ENCODE measurements at places on chromosomes 1 and 21.
A peak's percentile ranks its signal among the peaks of the same experiment; 100 is the strongest.

DNA sequence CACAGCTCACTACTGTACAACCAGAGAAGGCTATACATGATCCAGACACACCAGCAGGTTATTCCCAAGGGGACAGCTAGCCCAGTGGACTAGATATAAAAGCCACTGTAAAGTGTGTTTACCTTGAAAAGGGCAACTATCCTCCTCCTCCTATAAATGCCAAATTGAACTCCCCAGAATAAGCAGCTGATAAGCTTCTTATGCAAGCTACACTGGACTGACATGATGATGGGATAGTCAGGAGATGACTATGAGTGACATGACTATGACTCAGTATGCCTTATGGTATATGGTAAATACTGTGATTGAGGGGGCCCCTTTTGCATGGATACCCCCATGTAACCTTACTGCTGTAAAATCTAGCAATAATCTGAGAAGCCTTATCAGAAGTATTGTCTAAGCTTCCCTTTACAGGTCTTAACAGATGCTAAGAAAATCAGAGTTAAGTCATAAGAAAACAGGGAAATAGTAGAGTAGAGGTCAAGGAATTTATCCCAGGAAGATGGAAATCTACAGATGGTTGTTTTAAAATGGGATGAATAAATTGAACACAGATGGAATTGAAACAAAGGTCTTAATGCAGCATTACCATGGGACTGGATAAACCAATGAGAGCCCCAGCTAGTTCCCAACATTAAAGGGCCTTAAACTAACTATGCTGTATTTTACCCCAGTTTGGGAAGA is 55.8 kb downstream of the TRIM33 start:
- DNase-seq, result no peak

- no peak for DNase-seq
Measured at GRCh38 chr1:64527165-64527564, 57.2 kb downstream of the CACHD1 start.

- no peak for DNase-seq
Measured at GRCh38 chr1:221711063-221711577, 30.8 kb downstream of the DUSP10 start.

DNA sequence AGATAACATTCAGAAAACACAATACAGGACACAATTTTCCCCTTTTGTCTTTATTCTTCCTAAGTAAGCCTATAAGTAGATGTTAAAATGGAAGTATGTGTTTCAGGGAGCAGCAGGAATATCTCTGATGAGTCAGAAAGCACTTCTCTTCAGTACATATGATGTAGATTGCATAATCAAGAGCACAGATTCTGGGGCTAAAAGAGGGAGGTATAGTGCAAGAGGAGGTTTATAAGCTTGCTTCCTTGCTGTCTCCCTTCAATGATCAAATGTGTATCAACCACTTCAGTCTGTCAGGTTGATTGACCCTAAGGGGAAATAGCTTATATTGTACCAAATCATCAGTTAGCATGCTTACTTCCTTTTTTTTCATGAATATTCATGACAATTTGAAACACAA is 822.8 kb downstream of the BRINP3 start:
- no peak for DNase-seq

GRCh38 chr1:110460253-110461220 is 9.6 kb downstream of the PROK1 start:
- peak; percentile 55 for DNase-seq

- DNase-seq, result no peak
Measured at GRCh38 chr1:68706639-68707317, 209.9 kb upstream of the DEPDC1 start.

DNA sequence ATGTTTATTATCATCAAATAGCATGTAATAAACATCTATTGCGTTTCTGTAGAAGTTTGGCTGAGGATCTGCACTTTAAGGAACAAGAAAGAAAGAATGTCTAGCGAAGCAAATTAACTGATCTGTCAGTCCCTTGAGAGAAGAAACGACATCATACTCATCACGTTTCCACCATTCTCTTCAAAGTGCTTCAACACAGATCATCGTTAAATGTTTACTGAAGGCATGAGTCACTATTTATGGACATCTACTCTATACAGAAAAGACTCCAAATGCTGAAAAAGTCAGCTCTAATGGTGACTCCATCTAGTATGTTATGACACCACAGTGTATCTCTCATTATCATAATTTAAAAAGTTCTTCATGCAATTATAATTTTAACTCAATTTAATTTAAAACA is 369.1 kb downstream of the RGS7 start:
- no peak for DNase-seq

DNA sequence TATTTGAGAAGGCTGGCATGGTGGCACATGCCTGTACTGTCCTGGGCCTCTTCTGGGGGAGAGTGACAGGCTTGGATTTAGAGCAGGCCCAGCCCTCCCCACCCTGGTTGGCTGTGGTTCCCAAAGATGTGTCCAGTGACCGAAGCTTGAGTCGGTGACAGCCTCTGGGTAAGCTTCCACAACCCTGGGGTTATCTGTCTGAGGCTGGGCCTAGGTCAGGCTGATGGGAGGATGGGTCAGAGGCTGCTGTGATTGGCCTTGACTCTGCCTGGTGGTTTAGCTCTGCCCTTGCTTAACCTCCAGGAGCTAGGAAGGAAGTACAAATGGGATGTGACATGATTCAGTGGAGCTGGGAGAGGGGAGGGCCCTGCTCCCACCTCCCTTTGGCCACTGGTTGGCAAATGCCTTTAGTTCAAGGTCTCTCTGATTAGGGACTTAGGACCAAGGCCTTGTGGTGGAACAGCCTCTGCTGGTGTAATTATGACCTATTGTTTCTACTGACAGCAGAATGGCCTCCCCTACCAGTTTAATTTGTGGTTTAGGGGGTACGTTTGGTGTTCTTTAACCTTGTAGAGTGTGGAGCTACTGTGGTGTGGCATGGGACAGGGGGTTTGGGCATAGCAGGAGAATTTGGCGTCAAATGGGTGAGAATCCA is 16.6 kb downstream of the NUDC start:
- DNase-seq, result no peak

DNA sequence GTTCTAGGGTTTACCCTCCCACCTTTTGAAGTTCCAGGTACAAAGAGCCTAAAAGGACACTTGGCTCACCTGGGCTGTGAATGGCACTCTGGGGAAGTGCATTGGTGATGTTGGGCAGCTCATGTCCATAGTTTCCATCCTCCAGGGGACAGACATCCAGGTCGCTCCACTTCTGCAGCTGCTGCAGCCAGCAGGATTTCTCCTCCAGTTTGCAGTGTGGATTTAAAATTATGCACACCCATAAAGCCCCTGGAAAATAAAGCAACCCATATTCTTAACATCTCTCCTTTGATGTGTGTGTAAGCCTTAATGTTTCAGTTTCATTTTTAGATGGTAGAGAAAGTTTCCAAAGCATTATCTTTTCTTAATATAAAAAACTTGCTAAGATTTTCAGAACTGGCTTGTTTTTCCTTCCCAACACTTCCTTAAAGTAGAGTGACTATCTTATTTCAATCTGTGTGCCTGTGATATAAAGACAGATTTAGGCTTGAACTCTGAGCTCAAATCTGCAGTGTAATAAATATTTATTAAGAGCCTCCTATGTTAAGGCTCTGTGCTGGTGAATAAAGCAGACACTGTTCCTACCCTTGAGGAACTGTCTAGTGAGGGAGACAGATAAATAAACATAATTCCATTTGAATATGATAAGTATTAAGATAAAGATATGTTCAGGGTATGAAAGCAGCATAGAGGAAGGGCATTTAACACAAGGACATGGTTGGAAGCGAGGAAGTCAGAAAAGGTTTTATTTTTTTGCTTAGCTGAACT is 39.1 kb downstream of the UROD start:
- no peak for DNase-seq

DNA sequence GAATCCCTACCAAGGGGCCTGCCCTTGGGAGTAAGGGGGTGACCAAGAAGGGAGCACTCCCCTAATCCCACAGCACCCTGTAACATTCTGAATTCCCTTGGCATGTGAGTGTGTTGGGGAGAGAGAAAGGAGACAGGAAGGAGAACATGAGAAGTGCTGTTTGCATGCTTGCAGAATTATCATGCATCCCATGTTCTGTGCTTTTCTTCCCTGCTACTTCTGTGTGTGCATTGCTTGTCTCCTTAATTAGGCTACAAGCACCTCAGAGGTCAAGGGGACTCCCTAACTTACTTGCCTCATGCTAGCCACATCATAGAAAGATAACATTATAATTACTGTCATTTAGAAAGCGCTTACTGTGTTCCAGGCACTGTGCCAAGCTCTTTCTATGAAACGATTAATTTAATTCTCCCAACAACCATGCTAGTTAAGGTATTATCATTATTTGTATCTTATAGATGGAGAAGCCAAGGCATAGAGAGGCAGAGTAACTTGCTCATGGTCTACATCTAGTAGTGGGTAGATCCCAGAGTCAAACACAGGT is 11.1 kb downstream of the NOS1AP start:
- no peak for DNase-seq

GRCh38 chr1:21781815-21782348 is 1.1 kb downstream of the USP48 start:
- peak; percentile 12 for DNase-seq

- DNase-seq, result no peak
Measured at GRCh38 chr1:21320410-21321108, 30.3 kb upstream of the ECE1 start.

- DNase-seq, result no peak
Measured at GRCh38 chr1:225813214-225813964, 3.5 kb downstream of the EPHX1 start.

DNA sequence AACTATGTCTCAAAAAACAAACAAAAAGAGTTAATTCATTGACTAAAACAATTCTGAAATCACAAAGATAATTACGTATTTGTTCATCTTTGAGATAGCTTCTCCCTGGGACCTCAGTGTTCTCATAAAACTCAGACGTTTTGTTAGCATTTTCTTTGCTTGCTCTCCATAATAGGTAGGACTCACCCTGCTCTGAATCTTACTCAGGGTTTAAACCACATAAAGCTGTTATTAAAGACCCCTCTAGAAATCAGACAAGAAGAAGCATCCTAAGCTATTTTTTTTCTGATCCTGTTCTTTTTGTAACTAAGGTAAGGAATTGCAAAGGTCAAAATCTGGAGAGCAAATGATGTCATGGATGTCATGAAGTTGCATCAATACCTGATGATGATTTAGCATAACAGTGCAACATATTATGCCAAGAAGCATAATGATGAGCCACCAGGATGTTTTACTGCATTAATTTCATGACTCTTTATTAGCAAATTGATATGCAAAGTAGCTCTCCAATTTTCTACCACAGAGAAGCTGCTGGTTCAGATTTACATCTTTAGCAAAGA is 2.4 kb downstream of the FBXO42 start:
- DNase-seq, result no peak

DNA sequence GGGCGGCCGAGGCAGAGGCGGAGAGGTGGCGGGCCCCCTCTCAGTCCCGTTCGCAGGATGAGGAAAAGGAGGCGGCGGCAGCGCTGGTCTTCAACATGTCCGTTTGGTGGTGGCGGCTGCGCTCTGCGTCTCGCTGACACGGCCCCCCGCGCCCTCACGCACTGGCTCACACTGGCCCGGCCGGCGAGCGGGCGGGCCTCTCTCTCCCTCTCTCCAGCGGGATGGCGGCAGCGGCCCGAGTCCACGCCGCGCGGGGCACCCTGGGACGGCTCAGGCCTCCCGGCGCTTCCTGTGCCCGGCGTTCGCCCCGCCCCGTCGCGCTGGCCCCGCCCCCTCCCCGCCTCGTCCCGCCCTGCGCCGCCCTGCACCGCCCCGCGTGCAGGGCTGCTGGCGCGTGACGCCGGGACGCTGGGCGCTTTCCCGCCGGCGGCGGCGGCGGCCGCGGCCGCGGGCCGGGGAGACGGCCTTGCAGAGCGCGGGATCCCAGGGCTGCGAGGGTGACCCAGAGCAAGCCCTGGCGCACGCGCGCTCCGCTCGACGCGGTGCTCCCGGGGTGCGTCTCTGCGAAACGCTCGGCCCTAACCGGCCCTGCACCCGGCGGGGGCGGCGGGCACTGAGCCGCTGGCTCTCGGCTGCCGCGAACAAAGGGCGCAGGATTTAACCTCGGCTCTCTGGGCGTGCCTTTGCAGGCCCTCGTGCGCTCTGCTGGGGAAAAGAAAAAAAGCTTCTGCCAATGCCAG is at the start of gene SCAF4:
Gene SCAF4 (minus strand): TSS at position 262 of the 740 bp plus-strand sequence. CDS start 426 bp downstream, outside the sequence.
- DNase-seq, result peak; percentile 89

GRCh38 chr1:84869720-84870119 is 23.3 kb downstream of the LPAR3 start:
- DNase-seq, result no peak

Data from HTR-8/SVneo (cell line).